ENCODE measurements at places on chromosomes 4 and X. TPM values are rescaled to one million over a fixed set of nuclear protein-coding genes. Genes with fewer than 3 reads are reported as not detected.

The NCBP2L gene
- not detected for total RNA-seq

The KLHL5 gene
- total RNA-seq = 64.0 TPM

The KCNE5 gene
- total RNA-seq = 0.09 TPM

The SAT1 gene
- total RNA-seq = 345 TPM

The AADAT gene
- total RNA-seq = 8.7 TPM

The H2BW2 gene
- not detected for total RNA-seq

The SMR3B gene
- total RNA-seq = not detected

The ADH7 gene
- total RNA-seq = not detected

The HMX1 gene
- not detected for total RNA-seq

The HCCS gene
- 56.2 TPM for total RNA-seq

The CACNA1F gene
- not detected for total RNA-seq

The ASMTL gene
- 18.0 TPM for total RNA-seq

The SCARB2 gene
- 49.4 TPM for total RNA-seq

The YIPF7 gene
- total RNA-seq = not detected

The RUFY3 gene
- total RNA-seq = 6.9 TPM

The SSX1 gene
- total RNA-seq = not detected

The CDKL2 gene
- 0.42 TPM for total RNA-seq

The LDB2 gene
- total RNA-seq = not detected

The MAGED4 gene
- 11.6 TPM for total RNA-seq
